ENCODE measurements at places on chromosomes 1 and 21.

GRCh38 chr1:164735315-164736052 lies 176.5 kb downstream of the PBX1 start:
- DNase-seq, result no peak

DNA sequence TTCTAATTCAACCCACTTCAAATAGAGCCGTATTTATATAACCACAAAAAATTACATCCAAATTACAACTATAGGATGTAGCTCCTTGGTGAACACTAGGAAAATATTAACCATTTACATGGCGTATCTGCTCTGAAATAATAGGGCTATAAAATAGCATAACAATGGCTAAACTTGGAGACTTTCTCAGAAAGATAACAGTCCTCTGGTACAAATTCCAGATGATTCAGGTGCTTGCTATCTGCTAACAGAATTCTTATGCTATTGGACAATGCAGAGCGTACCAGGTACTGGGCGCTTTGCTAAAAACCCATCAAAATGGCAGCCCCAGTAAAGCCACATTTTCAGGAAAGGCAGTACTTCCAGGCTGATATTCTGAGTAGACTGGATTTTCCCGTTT lies 209.7 kb upstream of the C8B start:
- no peak for DNase-seq

DNA sequence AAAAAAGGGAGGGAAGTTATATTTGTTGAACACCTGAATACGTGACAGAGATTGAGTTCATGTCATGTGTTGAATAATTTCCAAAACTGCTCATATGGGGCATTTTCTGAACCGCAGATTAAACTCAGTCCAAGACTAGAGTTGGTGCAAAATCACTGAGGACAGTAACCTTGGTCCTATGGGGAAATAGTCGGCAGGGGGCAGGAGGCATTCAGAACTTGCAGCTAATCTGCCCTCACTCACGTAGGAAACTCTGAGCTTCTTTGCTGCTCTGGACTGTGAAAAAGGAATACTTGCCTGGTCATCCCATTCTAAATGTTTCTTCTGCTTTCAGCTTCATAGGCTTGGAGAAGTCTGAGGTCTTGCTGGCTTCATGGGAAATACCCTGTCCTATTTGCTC lies 228.3 kb upstream of the ZP4 start:
- DNase-seq, result no peak

- no peak for DNase-seq
These were observed 50.9 kb downstream of the NTMT2 start for GRCh38 chr1:170196490-170197236.

DNA sequence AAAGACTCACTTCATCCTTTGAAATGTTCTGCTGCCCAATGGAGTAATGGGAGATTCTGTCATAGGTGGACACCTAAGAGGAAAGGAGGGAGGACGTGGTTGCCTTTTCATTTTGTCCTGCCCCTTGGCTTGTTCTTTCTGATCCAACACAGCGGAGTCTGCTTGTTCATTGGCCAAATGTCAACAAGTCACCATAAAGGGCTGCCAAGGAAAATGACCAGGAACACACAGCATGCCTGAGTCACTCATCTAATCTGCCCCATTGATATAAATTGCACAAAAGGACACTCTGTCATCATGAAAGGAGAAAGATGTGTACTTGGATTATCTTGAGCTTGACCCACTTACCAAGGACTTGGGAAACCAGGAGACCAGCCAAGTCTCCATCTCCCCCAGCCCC lies 422.9 kb downstream of the SETD4 start:
- DNase-seq, result no peak

- DNase-seq, result no peak
These were observed 112.1 kb downstream of the PHTF1 start for GRCh38 chr1:113647164-113647563.

- DNase-seq, result peak; percentile 67
These were observed at the start of gene MTARC1 for GRCh38 chr1:220786337-220787068. Gene MTARC1 (plus strand): TSS chr1:220786913. CDS start chr1:220786945, 32 bp downstream.

DNA sequence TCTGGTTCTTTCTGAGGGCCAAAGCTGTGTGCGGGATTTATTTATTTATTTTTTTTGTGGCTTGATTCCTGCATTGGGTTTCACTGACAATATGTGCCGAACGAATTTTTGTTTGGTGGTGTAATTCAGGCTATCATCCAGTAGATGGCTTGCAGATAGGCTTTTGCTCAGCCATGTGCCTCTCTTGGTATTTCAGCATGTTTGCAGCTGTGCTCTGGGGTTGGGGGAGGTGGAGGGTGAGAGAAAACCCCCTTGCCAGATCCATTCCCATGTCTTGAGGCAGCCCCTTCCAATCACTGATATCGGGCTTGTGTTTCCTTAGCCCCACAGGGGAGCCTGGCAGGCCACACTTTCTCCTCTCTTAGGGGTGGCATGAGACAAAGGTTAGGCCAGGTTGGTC lies 302.4 kb downstream of the PTGER3 start:
- no peak for DNase-seq

DNA sequence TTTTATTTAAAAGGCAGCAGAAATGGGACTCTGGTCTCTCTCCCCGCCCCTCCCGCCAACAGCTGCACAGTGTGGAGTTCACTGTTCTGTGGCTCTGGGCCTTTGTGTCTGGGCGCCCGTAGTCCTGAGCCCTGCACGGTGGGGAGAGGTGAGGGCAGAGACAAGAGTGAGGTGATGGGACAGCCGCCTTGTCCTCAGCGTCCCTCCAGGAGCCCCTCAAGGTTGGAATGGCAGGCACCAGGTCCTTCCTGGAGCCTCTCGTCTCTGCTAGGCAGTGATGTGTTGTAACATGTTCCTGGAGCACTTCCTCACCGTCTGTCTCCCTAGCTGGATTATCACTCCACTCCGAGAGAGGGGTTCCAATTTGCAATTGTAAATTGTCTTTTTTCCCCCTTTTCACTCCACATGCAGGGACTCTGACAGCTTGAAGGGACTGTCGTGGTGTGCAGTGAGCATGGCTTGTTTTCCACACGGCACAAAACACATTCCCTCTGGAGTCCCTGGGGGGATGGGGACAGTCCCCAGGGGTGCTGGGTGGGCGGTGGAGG lies 44.6 kb upstream of the C1orf174 start:
- no peak for DNase-seq

DNA sequence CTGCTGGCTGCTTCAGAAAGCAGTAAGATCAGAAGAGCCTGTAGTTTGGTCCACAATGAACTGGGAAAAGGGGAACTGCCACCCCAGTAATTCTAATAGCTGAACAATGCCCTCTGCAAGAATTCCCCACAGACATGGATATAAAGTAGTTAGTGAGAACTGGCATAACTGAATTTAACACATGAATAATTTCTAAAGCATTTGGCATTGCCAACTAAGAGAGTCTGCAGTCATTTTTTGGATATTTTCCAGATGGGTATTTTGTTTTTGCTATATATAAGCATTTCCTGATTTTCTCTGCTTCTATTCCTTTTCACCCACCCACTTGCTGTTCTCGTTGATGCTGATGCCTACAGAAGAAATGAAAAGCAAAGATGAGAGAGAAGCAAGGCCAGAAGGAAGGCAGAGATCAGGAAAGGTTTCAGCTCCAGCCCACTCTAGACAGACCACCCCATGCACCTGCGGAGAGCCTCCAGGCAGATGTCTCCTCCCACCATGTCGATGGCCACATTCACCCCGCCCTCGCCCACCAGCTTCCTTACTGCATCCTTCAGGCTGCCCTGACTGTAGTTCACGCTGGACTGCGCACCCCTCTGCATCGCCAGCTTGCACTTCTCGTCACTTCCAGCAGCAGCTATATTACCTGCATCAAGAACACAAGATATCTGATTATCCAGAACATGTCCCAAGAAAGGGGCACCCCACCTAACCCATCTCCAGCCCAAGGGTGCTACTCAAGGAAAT lies 55.9 kb upstream of the SEC16B start:
- no peak for DNase-seq

DNA sequence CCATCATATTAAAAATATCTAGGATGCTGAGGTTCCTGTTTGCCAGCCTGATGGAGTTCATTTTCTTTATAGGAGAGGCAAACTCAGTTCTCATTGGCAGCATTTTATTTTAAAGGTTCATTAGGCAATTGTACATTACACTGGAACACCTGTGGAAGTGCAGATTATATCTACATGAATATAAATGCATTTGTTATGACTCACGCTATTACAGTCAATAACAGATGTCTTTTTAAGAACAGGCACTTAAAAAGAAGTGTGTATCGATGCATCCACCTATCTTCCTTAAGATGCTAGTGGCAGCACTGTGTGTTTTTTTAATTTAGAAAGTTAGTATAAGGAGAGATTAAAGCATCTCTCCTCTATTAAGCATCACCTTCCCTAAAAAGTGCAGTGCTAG lies 276.5 kb downstream of the PRDM2 start:
- DNase-seq, result no peak

- no peak for DNase-seq
These were observed 24.2 kb downstream of the CAPZB start for GRCh38 chr1:19461220-19461554.

GRCh38 chr1:159146980-159147379 lies 24.4 kb upstream of the CADM3 start:
- no peak for DNase-seq

DNA sequence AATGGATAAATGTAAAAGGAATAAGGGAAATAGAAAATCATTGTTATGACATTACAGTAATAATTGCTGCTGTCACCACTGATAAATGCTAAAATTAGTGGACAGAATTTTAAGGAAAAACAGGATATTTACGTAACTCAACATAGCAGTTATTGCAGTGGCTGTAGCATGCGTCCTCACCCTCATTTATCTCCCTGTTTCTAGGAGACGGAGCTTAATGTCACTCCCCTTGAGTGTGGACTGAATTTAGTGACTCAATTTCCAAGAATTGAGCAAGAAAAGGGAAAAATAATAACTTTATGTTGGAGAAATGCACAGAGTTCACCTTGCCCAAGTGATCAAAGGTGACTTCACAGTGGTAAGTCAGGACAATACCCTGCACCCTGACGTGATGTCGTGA lies 33.3 kb upstream of the COL18A1 start:
- no peak for DNase-seq

DNA sequence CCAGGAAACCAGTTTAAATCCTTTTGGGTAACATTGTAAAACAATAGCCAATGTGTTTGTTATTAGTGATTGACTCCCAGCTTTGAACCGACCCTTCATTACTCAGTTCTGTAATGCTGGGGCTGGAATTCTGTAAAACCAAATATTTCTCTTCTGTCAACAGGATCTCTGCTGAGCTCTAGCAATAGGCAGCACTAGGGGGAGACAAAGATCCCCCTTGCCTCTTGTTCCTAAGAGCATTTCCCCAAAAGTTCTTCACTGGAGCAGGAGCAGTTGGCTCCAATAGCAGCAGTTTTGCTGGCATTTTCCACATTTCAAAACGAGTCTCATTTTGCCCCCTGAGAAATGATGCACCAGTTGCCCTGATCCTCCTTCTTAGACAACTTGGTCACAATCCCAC lies 1671.1 kb downstream of the MRPL39 start:
- peak; percentile 4 for DNase-seq

GRCh38 chr1:224237119-224237881 lies 54.3 kb downstream of the DEGS1 start:
- DNase-seq, result no peak

DNA sequence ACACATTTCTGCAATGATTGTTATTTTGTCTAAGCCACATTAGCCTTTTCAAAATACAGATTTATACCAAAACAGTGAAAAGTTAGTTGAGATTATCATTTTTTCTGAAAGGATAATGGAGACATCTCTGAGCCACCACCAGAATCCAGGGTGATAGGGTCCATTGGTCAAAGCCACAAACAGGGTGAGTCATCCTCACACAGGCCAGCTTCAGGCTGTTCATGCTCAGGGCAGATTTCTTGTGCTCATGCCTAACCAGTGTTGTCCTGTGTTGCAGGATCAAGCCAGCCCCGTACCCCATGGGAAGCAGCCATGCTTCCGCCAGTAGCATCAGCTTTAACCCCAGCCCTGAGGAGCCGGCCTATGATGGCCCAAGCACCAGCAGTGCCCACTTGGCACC lies 13.4 kb downstream of the ELOA start:
- DNase-seq, result no peak

DNA sequence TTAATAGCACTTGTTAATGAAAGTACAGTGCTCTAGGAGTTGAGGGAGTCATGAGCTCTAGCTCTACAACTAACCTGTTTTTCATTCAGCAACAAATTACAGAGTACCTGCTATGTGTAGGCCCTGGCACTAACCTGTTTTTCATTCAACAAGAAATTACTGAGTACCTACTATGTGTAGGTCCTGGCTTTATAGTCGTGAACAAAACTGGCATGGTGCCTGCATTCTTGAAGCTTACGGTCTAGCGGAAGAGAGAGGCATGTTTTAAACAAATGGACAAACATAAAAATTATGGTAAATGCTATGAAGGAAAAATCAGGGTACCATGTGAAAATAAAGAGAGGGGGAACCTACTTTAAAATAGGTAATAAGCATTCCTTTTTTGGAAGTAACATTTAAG lies 2.2 kb upstream of the UBAP2L start:
- DNase-seq, result no peak

GRCh38 chr1:119226321-119226720 lies 85.9 kb upstream of the WARS2 start:
- DNase-seq, result peak; percentile 48

DNA sequence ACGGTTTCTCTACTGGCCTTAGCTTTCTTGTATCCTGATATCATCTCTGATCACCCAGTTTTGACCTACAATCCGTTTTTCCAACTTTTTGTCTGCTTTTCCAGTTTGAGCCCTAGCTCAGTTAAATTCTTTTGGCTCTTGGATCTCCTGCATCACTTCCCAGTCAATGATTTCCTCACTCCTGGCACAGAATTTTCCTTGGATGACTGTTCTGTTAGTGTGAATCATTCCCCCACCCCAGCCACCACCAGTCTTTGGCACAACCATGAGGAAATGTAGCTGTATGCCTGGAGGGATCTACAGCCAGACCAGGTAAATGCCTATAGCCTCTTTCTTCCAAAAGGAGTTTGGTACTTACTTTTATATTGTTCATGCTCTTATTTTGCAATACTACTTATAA lies 187.2 kb upstream of the PTGFR start:
- peak; percentile 28 for DNase-seq

DNA sequence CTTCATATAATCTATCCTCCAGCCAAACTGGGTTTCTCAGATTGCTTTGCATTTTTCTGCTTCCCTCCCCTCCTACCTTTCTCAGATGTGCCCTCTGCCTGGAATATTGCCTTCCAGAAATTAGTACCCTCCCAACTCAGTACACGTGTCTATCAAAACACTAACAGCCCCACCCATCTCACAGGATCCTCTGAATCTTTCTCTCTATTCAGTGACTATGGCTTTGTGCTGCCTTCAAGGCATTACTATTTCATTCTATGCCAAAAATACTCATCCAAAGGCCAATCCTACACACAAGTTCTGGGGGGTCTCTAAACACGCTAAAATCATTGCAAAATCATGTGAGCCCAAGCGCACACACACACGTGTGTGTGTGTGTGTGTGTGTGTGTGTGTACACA lies 58.4 kb downstream of the ZNF281 start:
- no peak for DNase-seq

- no peak for DNase-seq
These were observed 90.8 kb upstream of the CCDC190 start for GRCh38 chr1:162951553-162952315.

DNA sequence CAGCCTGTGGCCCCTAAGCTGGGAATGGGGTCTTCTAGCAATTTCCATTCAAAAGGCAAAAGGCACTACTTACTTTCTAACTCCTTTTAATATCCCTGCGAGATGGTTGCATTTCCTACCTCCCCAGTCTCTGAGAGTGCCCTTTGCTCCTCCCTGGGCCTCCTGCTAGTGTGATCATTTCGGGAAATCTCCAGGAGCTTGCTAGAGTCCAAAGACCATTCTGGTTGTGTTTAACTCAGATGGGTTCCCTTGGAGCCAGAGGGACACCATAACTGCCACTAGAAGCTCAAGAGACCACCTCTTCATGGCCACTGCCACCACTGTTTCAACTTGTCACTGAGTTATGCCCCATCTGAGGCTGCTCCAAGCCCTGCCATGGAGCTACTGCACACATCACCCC lies 34.4 kb upstream of the CYP4B1 start:
- no peak for DNase-seq

All from hindlimb muscle (tissue), 1 donor.